Posterior cingulate gyrus (tissue), 11 donors: ENCODE measurements at places on chromosomes 4 and X.
A peak's percentile ranks its signal among the peaks of the same experiment; 100 is the strongest.

DNA sequence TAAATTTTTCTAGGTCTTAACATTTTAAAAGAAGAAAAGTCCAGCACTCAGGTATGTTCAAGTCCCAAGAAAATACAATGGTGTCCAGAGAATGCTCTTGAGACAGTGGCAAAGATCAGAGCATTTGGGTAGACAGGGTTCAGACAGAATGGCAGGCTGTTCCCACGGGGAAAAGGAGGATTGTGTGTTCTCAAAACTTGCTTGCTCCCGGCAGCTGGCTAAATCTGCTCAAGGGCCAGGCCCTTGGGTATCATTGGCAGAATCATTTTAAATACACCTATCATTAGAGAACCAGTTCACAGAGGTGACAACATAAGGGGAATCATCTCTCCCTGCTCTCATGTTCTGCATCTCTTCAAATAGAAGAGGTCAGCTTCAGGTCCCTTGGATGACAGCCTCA lies 456.3 kb downstream of the DTHD1 start:
- no peak for DNase-seq

DNA sequence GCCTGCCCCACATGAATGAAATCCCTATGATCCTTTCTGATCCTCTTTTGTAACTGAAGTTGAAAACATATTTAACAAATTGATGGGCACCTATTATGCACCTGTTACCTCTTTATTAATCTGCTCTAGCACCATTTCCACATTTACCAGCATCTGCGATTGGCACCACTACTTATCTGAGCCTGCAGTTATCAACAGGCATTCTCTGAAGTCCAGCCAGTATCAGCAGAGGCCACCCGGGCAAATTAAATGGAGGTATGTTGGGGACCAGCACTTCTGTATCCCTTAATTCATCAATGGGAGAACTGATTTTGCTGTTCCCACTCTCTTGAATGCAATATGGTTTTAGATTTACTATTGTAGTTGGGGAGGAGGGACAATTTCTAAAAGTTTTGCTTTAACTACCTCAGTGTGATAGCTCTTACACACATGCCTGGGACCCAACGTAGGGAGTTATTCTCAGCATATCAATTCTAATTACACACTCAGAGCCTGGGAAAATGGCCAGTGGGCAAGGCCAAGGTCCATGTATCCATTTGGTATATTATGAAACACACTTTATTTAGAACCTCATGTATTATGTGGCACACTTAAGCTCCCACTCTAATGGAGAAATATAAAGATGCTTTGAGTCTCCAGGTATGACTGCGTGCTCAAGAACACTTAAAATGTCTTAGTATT lies 1927.1 kb upstream of the PCDH7 start:
- no peak for DNase-seq

DNA sequence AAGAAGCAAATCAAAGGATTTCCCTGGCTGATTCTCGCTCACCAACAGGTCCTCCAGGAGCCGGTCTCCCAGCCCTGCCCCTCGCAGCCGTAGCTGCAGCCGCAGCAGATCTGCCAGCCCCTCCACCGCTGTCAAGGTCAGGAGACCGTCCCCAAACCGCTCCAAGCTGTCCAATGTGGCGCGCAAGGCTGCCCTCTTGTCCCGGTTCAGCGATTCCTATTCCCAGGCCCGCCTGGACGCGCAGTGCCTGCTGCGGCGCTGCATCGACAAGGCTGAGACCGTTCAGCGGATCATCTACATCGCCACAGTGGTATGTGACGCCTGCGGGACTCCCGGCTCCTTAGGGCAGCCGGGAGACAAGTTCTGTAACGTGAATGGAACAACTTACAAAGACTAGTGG lies 25.6 kb downstream of the SPATA18 start:
- DNase-seq: peak; percentile 30

- DNase-seq: no peak
Measured at GRCh38 chr4:40940756-40941155, 191.0 kb downstream of the NSUN7 start.

- no peak for DNase-seq
Measured at GRCh38 chrX:66632473-66632872, 6.4 kb downstream of the EDA2R start.
